ENCODE measurements at places on chromosomes 2 and 18.

GRCh38 chr18:25503567-25504081 is 151.7 kb upstream of the ZNF521 start:
- peak; percentile 28 for DNase-seq

GRCh38 chr2:132437852-132438669 is 21.5 kb downstream of the GPR39 start:
- DNase-seq, result no peak

- DNase-seq, result no peak
These were observed 403.0 kb upstream of the ID2 start for GRCh38 chr2:8278709-8279354.

DNA sequence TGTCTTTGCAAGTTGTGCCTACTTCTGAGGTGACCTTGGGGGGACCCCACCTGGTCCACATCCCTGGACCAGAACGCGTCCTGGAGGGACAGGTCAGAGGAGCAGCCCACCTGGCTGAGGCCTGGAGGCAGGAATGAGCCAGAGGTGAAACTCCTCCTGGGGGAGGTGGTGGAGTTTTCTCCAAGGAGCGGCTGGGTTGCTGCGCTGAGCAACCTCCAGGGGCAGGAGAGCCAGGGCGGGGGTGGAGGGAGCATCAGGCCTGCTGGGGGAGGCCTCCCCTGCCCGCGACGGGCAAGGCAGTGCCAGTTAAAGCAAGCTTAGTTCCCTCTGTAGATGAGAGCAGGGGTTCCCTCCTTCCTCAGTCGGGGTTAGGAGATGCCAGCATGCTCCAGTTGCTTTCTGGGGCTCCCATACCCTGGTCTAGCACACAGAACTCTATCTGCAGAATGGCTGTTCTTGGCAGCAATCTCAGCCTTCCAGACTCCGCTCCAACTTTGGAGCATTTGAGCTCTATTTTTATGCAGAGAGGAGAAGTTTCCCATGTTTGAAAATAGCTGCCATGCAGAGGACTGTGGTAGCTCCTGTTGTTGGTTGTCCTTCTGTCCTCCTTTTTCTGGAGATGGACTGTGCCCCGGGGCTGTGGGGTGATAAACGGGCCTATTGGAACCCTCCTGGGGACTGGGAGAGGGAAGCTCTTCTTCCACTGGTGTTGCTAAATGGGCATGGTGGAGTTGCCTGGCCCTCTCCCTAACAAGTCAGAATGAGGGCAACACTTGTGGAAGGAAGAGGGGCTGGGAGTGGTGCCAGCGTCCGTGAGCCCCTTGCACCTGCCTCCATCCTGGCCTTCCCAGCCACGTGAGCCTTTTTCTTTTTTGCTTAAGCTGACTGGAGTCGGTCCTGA is 39.1 kb downstream of the B3GNT2 start:
- DNase-seq, result no peak

- no peak for DNase-seq
These were observed 47.8 kb downstream of the PHLPP1 start for GRCh38 chr18:62763101-62763521.

GRCh38 chr2:163580757-163581156 is 155.1 kb downstream of the FIGN start:
- DNase-seq, result no peak
